ENCODE measurements at places on chromosomes 16 and 17.

DNA sequence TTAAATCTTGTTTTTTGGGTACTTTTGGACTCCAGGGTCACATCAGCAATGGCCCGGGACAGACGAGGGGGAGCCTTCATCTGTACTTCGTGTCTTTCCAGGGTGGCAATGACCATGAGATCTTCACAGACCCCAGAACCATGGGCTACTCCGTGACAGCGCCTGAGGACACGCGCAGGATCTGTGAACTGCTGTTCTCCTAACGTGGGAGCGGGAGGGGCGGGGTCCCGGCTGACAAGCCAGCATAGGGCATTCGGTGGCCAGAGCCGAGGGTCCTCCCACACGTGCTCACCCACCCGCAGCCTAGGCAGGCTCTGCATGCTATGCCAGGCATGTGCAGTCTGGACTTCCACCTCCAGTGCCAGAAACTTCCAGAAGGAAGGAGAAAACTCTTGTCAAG, 21.2 kb downstream of the CARHSP1 start:
- DNase-seq = no peak

DNA sequence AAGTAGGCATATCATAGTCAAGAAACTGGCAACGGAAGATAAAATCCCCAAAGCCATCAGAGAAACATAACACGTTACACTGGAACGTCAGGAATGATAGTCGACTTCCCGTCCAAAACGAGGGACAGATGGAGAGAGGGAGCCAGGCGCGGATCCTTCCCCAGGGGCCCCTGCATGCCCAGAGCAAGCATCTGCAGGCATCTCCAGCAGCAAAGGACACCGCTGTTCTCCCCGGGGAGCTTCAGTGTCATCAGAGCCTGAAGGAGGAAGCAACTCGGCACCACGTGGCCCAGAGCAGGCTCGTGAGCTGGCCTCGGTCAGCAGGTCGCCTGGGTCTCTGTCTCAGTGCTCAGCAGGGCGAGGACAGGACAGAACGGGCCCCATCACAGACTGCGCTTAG, 50.1 kb downstream of the LMF1 start:
- DNase-seq = no peak

DNA sequence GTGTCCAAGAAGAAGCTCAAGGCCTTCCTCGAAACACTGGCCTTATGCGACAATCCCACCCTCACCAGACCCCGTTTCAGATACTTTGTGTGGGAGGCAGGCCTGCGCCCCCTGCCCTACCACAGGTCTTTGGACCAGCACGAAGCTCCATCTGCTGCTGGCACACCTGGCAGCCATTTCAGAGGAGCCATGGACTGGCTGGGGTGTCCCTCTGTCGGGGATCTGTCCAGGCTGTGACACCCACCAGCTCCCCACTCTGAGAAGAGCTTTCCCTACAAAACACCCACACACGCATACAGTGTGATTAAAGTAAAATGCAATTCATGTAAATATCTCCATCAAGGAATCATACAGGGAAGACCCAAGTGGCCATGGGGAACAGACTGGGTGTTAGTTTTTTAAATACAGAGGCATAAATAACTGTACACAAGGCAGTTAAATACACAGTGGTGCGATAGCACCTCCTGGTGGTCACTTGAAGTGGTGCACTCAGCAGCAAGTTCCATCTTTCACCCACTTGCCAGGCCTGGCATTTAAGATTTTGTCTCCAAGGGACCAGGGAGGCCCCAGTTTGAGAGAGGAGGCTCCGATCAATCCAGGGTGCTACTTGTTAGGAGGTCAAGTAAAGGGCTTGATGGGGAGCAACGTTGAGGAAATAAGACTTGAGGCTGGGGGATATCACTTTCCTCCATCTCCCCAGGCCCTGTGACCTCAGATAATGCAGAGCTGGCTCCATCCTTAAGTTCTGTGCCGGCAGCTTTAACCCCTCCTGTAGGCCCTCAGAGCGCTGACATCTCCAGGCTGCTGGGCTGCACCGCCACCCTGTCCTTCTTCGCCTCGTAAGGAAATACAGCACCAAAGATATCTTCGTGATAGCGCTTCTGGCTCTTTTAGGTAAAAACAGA, 43.6 kb downstream of the NOS2 start:
- DNase-seq = no peak

GRCh38 chr17:45951941-45952340, 47.1 kb upstream of the STH start:
- DNase-seq = no peak

DNA sequence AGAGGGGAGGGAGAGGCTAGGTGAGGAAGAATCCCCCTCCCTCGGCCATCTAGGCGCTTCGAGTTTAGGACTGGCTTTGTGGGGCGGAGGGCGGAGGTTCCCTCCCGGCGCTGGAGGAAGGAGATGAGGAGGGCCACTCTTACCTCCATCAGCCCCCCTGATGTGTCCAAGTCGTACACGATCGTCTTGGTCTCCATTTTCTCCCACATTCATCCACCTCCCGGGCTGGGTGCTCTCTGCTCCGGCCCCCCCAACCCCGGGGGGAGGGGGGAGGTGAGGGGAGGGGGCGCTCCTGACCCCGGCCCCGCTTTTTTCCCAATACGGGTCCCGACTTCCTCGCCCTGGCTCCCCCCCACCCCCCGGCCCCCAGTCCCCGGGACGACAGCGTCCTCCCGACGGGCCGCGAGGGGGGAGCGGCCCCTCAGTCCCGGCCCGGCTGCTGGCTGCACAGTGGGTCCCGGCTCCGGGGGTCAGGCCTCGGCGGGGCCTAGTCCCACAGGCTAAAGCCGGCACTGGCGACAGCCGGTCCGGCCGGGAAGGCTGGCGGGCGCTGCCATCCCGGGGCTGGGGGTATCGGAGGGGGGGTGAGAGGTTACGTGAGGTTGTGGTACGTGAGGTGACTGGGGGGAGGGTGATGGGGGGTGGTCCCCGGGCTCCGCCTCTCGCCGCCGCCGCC, 428 bp downstream of the PHF12 start:
- no peak for DNase-seq

GRCh38 chr17:34390649-34391048, 27.6 kb upstream of the CCL1 start:
- no peak for DNase-seq

DNA sequence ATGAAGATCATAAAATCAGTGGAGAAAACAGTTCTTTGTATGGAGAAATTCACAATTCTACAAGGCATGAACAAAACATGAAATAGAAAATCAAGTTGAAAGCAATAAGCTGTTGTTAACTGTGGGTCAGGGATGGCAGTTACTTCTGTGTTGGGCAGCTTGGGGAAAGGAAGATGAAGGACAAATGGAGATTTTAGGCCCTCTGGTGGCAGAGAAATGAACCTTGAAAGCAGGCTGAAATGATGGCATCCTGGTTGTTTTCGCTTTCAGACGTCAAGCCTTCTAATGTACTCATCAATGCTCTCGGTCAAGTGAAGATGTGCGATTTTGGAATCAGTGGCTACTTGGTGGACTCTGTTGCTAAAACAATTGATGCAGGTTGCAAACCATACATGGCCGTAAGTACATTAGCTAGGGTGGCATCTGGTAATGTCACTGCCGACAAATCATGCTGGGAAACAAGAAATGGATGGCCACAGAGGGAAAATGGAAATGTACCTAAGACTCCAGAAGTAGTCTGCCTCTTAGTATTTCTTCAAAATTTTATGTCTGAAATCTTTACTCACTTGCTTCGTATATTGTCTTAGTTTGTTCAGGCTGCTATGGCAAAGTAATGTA, 108.9 kb downstream of the MAP2K6 start:
- peak; percentile 38 for DNase-seq

- DNase-seq = no peak
Measured at GRCh38 chr16:82005027-82005830, 6.0 kb downstream of the SDR42E1 start.

GRCh38 chr17:62739645-62740388, 68.3 kb downstream of the MARCHF10 start:
- no peak for DNase-seq

GRCh38 chr17:73900516-73900915, 256.3 kb upstream of the SDK2 start:
- no peak for DNase-seq

GRCh38 chr17:45262516-45263476, 902 bp upstream of the SPATA32 start:
- DNase-seq = no peak

- DNase-seq = no peak
Measured at GRCh38 chr16:54542805-54543505, 256.4 kb upstream of the IRX3 start.

DNA sequence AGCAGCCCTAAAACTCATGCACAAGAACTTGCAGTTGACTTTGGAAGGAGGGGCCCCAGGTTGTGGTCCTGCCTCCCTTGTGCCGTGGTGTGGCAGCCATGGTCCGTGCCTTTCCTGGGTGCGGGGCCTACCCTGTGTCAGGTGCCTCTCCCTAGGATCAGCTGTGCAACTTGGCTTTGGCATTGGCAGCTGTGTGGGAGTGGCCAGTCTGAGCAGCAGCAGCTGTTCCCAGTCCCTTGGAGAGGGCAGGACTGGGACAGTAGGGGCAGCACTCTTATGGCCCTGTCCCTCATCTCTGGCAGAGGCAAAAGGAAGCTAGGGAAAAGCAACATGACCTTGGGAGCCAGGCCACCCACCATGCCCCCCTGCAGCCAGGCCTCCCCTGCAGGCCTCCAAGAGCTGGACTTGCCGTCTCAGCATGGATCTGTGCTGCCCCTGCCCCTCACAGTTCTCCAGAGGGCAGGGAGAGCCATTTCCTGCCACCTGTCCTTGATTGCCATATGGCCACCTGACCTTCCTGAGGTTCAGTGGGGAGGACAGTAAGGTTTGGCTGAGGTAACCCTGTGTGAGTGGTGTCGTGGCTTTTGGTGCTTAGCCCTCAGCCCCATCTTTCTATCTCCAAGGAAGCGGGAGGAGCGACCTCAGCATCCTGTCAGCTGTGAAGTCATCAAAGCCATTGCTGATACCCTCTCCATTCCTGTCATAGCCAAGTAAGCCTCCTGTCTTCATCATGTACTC, 15.5 kb upstream of the NFATC3 start:
- no peak for DNase-seq

GRCh38 chr16:67936880-67937605, 393 bp upstream of the PSMB10 start:
- DNase-seq = no peak

GRCh38 chr16:85104821-85105391, 7.4 kb downstream of the CIBAR2 start:
- DNase-seq = no peak

- no peak for DNase-seq
Measured at GRCh38 chr16:66703406-66704215, 7.1 kb upstream of the CMTM4 start.

DNA sequence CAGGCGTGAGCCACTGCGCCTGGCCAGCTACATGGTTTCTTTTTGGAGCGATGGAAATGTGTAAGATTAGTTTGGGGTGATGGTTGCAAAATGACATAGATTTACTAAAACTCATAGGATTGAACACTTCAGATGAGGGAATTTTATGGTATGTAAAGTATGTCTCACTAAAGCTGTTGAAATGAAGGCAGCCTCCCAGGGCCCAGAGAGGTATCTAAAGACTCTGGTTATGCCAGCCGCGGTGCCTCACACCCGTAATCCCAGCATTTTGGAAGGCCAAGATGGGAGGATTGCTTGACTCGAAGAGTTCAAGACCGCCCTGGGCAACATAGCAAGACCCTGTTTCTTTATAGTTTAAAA, 254.9 kb downstream of the PARN start:
- DNase-seq = no peak

DNA sequence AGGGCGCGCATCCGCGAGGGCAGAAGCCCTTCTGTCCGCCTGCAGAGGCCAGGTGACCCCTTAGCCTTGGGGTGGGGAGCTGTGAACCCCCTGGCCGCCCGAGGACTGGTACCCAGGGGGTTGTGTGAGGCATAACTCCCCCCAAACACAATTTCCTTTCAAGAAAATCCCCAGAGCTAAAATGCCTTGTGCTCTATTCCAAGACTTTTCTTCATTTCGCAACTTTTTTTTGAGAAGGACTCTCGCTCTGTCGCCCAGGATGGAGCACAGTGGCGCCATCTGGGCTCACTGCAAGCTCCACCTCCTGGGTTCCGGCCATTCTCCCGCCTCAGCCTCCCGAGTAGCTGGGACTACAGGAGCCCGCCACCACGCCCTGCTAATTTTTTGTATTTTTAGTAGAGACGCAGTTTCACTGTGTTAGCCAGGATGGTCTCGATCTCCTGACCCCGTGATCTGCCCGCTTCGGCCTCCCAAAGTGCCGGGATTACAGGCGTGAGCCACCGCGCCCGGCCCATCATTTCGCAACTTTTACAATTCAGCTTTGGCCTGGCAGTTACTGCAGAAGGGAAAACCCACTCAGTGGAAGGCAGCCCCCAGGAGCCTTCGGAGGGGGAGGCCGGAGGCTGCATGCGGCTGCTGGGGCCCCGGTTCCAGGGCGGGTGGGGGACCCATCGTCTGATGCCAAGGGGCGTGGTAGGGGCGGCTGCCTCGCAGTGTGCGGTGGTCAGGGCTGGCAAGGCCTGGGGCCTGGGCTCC, 963 bp upstream of the APRT start:
- no peak for DNase-seq

- no peak for DNase-seq
Measured at GRCh38 chr17:28953444-28954118, 2.3 kb upstream of the PHF12 start.

GRCh38 chr16:71247478-71247877, 17.0 kb upstream of the HYDIN start:
- DNase-seq = no peak

- no peak for DNase-seq
Measured at GRCh38 chr17:13572581-13572980, 29.1 kb downstream of the HS3ST3A1 start.

GRCh38 chr16:79838496-79839259, 238.1 kb upstream of the MAF start:
- no peak for DNase-seq

DNA sequence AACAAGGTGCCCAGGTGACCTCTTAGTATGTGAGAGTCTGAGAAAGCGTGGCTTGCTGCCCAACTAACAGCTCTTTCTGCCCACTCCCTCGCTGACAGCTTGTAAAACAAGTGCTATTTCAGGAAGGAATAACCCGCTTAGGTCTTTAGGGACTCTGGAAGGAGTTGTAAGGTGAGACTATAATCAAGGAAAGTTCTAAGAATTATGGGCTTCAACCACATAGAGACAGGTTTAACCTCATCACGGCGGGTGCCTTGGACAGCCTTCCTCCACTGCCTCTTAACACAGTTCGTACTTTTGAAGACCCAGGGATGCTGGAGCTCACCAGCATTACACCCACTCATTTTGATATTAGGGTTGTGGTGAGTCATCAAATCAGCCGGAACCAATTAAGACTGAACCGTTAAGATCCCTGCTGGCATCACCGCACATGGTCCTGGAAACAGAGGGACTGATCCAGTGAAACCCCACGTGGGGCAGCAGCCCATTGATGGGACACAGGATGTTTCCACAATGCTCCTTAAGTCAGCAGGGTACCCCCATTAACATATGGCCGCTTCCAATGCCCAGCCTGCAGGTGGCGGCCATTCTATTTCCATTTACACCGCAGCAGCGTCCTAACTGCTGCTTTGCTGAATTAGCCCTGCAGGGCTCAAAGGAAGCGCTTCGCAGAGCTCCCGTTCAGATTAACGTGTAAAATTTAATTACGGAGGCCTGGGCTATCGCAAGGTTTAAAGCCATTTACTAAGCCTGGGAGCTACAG, 176.6 kb upstream of the SDK2 start:
- no peak for DNase-seq

- DNase-seq = no peak
Measured at GRCh38 chr17:28959471-28959871, 8.2 kb upstream of the PHF12 start.

GRCh38 chr16:58462997-58463941, 36.7 kb upstream of the NDRG4 start:
- DNase-seq = no peak

Measured in T-helper 2 cell (primary cell).